Uterus (tissue), 4 donors: ENCODE measurements at places on chromosomes 13 and 19. TPM values are rescaled to one million over a fixed set of nuclear protein-coding genes. Genes with fewer than 3 reads are reported as not detected.

DNA sequence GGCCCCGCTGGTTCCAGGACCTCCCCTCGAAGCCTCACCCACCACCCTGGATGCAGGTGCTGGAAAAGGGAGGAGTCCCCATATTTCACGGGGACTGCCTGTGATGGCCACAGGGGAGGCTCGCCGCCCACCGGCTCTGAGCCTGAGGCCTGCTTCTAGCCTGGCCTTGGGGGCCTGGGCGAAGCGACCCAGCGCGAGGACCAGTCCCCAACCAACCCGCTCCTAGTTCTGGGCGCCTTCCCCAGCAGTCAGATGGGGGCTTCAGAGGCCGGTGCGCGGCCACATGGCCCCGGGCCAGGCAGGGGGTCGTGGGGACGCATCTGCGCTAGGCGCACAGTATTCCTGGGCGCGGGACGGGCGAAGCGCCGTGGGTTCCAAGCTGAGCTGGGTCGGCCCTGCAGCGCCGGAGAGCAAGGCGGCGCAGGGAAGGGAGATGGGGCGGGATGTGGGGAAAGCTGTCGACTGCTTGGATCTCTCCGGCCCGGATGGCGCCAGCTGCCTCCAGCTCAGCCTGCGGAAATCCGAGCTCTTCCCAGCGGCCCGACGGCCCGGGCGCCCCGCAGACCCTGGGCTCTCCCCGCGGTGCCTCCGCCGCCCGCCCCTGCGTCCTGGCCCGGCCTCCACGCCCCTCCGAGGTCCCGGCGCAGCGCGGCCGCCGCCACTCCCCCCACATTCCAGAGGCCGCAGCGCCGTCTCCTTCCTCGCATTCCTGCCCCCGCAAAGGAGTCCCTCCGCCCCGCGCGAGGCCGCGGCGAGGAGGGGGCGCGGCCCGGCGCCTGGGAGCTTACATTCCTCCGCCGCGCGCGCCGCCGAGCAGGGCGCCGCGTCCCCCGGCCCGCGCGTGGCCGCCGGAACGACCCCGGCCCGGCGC lies at the start of gene WTIP:
Gene WTIP, plus strand, starts transcription at position 788 of the 871 bp plus-strand sequence. CDS start 217 bp downstream, outside the sequence.
- DNase-seq, result peak; percentile 73

GRCh38 chr13:38042771-38043170 lies 173.2 kb upstream of the TRPC4 start:
- no peak for DNase-seq

GRCh38 chr19:46985542-46986415 lies 33.9 kb upstream of the NPAS1 start:
- no peak for DNase-seq

DNA sequence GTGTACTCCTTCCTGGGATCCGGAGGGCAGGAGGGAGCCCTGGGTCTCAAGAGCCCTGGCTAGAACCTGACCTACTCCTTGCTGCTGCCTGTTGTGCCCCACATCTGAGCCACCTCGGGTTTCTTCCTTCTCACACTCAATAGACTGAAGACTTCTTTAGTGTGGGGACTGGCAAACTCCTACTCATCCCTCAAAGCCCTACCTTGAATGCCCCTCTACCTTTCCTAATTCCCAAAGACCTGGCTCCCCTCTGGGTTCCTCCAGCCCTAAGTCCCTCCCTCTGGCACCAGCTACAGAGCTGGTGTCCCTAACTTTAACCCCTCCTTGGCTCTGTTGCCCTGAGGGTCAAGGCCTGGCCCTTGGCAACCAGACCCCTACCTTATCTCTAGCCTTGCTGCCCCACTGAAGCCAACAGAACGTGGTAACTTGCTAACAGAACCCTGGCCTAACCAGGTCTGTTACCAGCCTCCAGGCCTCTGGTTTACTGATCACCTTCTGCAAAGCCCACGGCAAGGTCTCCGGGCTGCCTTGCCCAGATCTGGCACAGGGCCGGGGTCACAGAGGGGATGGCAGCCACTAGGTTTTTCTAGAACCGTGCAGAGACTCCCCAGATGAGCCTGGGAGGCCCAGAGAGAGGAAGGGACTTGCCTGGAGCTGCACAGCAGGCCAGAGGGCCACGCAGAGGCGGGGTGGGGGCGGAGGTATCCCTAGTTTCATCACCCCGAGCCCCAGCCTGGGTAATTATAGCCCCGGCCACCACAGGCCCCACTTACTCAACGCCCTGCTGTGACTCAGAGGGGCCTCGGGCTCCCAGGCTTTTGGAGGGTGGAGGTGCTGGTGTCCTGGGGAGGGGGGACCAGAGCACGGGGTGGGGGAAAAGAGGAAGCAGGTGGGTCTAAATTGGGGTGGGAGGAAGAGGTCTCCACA lies 15.3 kb downstream of the ZBTB7A start:
- DNase-seq, result peak; percentile 26

- DNase-seq, result no peak
Measured at GRCh38 chr19:1599460-1599846, 5.8 kb downstream of the UQCR11 start.

DNA sequence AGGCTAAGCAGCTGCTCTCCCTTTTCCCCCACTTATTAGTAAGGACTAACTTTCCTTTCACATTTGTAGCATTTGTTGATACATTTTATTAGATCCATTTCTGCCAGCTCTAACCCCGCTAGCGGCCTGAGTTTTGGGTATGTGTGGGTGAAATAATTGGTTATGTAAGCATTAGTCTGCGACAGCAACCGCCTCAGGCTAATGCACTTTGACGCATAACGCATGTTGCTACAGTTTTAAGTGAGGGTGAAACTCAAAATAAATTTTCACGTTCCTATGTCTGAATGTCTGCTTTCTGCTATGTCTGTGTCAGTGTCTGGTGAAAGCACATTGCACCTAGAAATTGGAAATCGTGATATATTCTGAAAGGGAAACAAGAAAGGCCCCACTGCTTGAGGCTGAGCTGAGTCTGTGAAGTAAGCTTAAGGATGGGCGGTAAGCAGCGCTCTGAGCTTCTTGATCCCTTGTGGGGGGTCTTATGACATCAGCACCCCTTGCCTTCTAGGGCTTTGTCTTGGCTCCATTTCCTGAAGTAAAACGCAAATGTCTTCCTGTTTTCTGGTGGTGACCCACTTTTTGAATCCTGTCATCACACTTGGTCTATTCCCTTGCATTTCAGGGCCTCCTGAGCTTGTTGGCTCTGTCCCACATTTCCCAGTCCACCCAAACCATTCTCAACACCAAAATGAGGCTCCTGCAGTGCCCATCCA lies 648.3 kb upstream of the ARGLU1 start:
- DNase-seq, result no peak

DNA sequence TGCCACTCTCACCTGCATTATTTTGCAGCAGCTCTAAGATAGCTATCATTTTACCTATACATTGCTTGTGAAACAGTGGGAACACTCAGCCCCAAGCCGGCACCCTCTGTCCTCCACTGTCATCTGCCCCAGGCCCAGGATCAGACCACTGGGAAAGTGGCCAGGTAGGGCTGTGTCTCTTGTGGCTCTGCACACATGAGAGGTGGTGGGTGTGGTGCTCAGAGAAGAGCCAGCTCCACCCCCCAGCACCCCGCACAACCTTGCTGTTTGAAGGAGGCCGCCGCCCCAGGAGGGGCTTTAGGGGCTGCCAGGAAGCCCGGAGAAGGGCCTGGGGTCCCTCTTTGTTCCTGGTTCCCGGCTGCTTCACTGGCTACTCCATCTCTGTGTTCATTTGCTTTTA lies 26.6 kb downstream of the PPP1R37 start:
- DNase-seq, result no peak

DNA sequence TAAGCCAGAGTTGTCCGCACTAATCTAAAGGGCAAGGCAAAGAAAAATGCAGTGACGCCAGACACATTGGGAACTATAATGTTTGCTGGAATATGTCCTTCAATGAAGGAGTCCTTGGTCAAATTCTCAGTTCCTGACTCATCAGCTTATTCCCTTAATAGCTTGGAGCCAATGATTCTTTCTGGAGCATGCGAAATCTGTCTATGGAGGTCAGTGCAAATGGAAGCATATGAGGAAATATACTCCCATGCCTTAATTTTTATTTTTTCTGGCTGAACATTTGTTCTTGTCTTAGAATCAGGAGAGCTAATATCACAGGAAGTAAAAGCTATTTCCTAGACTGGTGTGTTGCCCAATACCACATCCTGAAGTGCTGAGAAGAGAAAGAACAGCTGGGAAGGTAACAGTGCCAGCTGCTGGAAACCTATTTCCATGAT lies 289.8 kb upstream of the SPRY2 start:
- DNase-seq, result peak; percentile 43

- no peak for DNase-seq
Measured at GRCh38 chr13:85379991-85380390, 419.2 kb downstream of the SLITRK6 start.

DNA sequence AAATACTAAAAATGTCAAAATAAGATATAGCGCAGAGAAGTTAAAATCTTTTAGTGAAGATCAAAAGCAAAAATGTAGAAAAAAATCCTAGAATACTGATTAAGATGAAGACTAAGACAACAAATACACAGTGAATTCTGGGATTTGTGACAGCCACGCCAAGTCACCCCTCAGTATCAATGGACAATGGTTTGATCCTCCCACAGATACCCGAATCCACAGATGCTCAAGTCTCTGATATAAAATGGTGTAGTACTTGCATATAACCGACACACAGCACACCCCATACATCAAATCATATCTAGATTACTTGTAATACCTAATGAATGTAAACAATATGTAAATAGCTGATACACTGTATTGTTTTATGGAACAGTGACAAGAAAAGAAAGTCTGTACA lies 5.9 kb downstream of the MIPEP start:
- no peak for DNase-seq

DNA sequence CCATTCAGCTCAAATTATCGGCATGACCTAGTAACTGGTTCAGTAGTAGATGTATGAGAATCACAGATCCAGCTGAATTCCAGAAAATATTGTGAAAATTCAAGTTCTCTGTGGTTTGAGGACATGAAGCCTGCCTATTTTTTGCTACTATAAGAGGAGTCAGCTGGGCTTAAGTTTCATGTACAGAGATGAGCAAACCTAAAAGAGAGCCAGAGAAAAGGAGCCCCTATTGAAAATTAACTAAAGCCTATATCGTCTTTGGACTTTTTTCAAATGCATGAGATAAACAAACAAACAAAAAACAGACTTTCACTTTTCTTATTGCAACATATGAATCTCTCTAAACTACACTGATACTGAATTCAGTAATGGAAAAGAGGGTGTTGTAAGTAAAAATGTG lies 106.8 kb upstream of the SPRY2 start:
- no peak for DNase-seq

- no peak for DNase-seq
Measured at GRCh38 chr13:63337921-63338320, 1922.3 kb upstream of the PCDH20 start.

DNA sequence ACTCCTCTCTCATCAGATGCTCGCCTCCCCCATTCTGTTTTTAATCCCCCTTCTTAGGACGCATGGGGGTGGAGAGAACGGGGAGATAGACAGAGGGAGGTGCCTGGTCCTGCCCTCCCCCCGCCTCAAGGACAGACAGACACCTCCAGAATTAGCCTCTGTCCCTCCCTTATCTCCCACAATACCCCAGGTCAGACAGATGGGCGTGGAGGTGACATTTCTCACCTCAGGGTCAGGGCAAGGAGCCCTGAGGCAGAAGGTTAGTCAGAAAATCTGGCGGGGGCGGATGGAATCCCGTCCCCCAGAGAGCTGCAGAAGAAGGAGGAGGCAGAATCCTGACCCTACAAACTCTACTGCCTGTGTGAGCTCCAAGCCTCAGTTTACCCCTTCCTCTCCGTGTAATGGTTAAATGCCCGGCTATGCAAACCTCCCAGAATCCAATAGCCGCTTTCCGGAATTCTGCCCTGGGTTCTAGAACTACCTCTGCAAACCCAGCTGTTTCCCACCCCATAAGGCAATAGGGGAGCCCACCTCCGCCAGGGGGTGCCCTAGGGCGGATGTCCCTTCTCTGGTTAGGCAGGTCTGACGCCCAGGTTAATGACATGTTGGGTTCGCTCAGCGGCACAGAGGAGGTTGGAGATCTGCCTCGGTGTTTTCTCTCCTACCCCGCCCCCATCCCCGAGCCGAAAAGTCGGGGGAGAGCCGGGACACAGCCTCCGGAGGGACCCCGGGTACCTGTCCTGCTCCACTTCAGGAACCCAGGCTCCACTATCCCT lies 900 bp downstream of the PPP1R13L start:
- DNase-seq, result peak; percentile 37

DNA sequence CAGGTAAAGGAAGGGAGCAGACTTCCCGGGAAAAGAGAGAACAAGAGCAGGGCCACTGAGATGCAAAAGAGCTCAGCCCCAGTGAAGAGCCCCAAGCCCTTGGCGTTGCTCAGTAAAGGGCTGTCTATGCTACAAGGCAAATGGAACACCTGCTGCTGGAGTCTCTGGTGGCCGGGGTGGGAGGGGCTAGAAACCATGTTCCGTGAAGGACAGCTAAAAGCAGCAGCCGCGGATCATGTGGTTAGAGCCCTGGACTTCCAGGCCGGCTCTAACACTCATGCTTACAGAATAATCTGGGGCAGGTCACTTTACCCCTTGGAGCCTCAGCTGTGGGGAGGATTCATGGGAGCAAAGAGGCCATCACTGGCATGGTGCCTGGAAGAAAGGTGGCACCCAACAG lies 17.8 kb downstream of the POU2F2 start:
- DNase-seq, result no peak

DNA sequence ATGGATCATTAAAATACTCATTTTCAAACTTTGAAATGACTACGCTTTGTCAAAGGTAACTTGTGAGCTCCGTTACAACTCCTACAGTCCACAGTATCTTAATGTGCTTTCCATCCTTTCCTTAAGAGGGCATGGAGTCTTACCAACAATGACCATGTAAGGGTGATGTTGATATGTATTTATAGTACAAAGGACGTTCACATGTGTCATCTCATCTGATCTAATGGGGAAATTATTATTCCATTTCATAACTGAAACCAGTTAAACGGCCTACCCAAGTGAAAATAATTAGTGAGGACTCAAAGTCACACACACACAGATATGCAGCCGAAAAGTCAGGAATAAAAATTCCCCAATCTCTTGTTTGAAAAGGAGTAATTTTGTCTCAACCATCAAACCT lies 9.6 kb downstream of the USP12 start:
- DNase-seq, result no peak

Gene MATK
- not detected for total RNA-seq

Gene CGB3
- total RNA-seq, result not detected

Gene CAMSAP3
- 0.64 TPM for total RNA-seq

Gene TBXA2R
- 7.3 TPM for total RNA-seq

Gene PDE4C
- total RNA-seq, result 3.3 TPM

Gene PSG7
- not detected for total RNA-seq

Gene ZNF667
- total RNA-seq, result 20.7 TPM

Gene ACTMAP
- total RNA-seq, result 6.1 TPM

Gene KLF1
- total RNA-seq, result 0.97 TPM

Gene OR7D2
- not detected for total RNA-seq

Gene XRCC1
- 33.7 TPM for total RNA-seq

Gene ZNF284
- total RNA-seq, result 0.26 TPM
